Activated T-cell treated with anti-CD3 and anti-CD28 coated beads for 48 hours (primary cell): ENCODE measurements at places on chromosomes 2 and 18.

GRCh38 chr2:56224316-56224715 is 40.5 kb downstream of the CCDC85A start:
- DNase-seq: no peak

GRCh38 chr18:25953111-25953510 is 137.3 kb downstream of the SS18 start:
- DNase-seq: no peak

DNA sequence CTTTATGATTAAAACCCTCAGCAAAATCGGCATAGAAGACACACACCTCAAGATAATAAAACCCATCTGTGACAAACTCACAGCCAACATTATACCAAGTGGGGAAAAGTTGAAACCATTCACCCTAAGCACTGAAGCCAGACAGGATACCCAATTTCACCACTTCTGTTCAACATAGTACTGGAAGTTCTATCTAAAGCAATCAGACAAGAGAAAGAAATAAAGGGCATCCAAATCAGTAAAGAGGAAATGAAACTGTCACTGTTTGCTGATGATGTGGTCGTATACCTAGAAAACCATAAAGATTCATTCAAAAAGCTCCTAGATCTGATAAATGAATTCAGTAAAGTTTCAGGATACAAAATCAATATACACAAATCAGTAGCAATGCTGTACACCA is 16.4 kb upstream of the RPRD1A start:
- DNase-seq: no peak

DNA sequence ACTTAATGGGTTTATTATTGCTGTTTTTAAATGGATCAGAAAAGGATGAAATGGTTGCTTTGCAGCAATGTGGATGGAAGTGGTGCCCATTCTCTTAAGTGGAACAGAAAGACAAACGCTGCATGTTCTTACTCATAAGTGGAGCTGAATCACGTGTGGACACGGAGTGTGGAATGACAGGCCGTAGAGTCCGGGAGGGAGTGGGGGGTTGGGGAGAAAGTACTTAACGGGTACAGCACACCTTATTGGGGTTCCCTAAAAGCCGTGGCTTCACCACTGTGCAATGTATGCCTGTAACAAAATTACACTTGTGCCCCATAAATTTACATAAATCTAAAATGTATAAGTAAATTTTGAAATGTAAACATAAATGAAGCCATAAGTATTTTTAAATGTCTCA is 64.0 kb upstream of the CTDP1 start:
- no peak for DNase-seq

- DNase-seq: no peak
Observed at GRCh38 chr2:124602759-124603158, 577.7 kb downstream of the CNTNAP5 start.

- DNase-seq: no peak
Observed at GRCh38 chr2:60741576-60741975, 14.5 kb upstream of the PAPOLG start.

DNA sequence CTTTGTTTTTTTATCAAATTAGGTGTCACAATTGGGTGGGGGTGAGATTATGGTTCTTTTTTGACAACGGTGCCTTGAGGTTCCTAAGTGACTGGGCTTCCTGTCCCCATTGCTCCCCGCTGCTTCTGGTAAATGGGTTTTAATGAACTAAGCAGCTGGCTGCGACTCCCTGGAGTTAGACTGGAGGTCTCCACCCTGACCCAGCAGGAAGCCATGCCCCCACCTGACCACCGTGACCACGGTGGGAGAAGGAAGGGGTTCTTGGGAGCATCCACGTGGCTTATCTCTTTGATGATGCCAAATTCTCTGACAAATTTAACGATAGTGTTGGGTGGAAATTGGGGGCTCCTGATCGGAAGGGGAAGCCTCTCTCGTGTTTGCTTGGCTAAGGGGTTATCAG is 12.2 kb downstream of the CNDP2 start:
- no peak for DNase-seq

- DNase-seq: no peak
Observed at GRCh38 chr18:7544686-7545085, 22.4 kb upstream of the PTPRM start.

DNA sequence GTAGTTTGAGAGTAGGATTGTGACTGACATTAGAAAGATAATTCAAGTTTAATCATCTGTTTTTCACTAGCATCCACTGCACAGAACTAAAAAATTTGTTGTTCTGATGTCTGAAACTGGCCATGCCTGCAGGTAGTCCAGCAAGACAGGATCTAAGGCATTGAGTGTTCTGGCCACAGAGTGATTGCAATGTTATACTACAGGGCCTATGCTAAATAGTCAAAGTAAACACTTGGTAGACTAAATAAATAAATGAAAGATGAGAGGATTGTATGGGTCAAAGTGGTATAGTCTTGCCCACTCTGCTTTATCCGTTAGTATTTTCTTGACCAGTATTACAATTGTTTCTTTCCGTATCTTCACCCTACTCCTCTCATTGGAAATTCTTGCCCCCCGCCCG is 27.6 kb upstream of the FANCL start:
- no peak for DNase-seq

GRCh38 chr2:239994086-239994485 is 31.1 kb downstream of the NDUFA10 start:
- no peak for DNase-seq

- no peak for DNase-seq
Observed at GRCh38 chr18:60654298-60654697, 281.7 kb upstream of the MC4R start.

DNA sequence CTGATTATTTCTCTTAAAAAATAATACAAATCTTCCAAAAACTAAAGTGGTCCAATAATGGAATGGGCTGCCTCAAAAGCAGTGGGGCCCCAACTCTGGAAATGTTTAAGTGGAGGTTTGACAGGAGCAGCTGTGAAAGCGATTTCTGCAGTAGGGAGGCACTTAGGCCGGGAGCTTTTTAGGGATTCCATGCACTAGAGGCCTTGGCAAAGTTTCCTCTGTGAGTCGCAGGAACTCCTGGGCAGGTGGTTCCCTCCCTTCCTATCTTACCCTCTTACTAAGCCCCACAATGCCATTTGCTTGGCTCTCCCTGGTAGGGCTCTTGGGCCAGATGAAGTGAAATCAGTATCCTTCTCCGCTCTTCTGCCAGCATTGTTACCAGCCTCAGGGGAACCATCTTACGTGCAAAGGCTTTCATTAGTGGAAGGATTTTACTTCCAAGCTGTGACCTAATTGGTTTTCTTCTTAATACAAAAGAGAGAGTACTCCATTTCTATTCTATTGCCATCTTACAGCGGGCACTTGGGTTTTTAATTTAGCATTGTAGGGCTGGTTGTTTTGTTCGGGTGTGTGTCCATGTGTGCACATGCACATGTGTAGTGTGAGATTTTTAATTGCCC is 34.3 kb upstream of the C18orf32 start:
- DNase-seq: no peak

- DNase-seq: no peak
Observed at GRCh38 chr2:112622528-112622849, 23.2 kb upstream of the SLC20A1 start.

DNA sequence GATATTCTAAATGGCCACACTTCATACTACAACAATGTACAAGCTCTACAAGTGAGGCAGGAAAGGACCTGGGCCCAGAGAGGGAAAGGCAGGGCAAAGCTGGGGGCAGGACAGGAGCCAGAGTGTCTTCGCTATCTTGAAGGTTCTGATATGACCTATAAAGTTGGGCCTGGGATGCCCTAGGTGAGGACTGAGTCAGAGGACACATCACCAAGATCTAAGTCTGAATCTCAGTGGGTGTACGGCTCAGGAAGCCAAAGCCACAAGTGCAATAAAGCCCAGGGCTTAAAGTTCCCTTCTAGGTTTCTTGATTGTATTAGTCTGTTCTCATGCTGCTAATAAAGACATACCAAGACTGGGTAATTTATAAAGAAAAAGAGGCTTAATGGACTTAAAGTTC is 219.1 kb downstream of the ALK start:
- no peak for DNase-seq

GRCh38 chr2:163338270-163338669 is 397.5 kb downstream of the FIGN start:
- DNase-seq: no peak

GRCh38 chr2:174764280-174765255 is at the start of gene CHRNA1:
CHRNA1 (minus strand) TSS chr2:174764472; CDS start chr2:174764394, 78 bp downstream.
- DNase-seq: no peak

GRCh38 chr2:219820767-219821166 is 193.3 kb downstream of the SLC4A3 start:
- DNase-seq: no peak

GRCh38 chr2:36366491-36367120 is 11.0 kb downstream of the CRIM1 start:
- DNase-seq: no peak

DNA sequence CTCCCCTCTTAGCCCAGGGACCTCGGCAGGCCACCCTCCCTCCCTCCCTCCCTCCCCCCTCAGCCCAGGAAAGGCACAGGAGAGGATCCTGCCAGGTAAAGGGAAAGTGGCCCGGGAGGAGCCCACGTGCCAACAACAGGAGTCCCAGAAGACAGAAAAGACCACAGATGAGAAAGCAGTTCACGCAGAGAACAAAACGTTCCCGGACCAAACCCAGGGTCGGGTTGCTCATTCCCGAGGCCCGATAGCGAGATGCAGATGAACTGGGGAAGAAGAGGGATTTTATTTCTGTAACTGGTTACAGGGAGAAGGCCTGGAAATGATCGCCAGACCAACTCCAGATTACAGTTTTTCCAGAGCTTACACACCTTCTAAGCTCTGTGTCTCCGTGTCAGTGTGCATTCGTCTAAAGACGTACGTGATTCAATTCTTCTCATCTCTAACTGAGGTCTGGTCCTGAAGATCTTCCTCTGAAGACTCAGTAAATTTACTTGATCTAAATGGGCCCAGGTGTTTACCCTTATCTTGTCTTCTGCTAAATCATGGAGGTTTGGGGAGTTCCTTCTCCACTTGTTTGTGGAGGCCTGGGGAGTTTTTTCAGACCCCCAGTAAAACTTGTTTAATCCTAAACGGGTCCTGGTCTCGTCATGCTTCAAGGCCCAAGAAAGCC is 807 bp upstream of the NEU4 start:
- DNase-seq: no peak

- DNase-seq: no peak
Observed at GRCh38 chr2:21535826-21536225, 412.1 kb downstream of the TDRD15 start.
